BE2C (cell line): ENCODE measurements at places on chromosomes 6 and 20.

DNA sequence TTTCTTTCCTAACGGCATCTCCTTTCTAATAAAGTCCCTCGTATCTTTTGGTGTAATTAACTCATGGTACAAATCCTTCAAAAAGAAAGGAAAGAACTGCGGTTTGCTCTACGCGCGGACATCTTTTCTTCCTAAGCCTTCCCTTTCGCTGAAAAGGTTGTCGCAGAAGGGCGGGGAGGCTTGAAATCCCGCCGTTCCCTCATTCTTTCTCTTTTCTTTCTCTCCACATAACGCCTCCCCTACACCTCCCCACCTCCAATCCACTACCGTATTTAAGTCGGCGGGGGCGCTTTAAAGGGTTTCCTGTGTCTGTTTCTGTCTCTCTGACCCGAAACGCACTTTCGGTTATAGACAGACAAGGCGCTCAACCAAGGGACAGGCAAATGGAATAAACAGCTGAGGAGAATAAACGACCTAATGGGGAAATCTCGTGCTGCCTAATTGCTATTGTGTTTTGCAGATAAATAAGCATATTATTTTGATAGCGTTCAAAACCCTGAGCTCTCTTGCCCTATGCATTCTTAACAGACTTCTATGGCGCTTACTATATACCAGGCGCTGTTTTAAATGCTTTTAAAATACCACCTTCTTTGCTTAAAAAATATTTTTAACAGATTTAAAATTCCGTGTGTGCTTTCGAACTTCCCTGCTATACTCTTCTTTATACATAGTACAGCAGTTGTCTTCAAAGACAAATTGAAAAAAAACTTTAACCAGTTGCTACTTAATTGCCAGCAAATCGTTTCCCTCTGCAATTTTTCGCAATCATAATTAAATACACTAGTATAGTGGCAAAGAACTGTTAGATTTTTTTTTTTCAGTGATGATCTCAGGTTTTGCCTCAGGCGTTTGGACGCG, 2.5 kb upstream of the HEY2 start:
- no peak for DNase-seq

DNA sequence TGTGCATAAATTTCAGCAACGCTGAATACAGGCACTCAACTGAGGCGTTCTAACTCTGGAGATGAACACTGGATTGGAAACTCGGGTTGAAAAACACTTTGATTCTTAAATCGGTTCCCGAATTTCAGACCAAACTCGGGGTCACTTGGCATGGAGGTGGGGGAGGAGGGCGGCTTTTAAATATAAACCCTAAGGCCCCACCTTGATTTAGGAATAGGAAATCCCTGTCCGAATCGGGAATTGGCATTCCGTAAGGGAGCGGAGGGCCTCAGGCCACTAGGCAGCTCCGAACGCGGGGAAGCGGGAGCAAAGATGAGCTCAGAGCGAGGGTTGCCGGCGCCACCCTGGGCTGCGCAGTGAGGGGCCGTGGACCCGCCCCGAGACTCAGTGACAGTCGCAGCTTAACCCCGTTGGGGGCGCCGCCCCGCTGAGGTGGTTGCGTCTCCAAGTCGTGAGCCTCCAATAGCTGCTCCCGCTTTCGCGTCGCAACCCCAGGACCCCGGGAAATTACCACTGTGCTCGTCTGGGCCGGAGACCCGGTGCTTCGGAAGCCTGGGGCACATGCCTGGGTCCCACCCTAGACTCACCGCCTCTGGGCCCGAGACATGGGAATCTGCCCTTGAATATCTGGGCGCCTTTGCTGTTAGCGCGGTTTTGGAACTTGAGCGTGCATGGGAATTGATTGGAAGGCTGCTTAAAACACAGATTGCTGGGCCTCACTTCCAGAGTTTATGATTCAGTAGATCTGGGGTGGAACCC, 4.6 kb upstream of the SIM1 start:
- no peak for DNase-seq

- no peak for DNase-seq
Measured at GRCh38 chr6:129662406-129662766, 47.6 kb downstream of the ARHGAP18 start.

DNA sequence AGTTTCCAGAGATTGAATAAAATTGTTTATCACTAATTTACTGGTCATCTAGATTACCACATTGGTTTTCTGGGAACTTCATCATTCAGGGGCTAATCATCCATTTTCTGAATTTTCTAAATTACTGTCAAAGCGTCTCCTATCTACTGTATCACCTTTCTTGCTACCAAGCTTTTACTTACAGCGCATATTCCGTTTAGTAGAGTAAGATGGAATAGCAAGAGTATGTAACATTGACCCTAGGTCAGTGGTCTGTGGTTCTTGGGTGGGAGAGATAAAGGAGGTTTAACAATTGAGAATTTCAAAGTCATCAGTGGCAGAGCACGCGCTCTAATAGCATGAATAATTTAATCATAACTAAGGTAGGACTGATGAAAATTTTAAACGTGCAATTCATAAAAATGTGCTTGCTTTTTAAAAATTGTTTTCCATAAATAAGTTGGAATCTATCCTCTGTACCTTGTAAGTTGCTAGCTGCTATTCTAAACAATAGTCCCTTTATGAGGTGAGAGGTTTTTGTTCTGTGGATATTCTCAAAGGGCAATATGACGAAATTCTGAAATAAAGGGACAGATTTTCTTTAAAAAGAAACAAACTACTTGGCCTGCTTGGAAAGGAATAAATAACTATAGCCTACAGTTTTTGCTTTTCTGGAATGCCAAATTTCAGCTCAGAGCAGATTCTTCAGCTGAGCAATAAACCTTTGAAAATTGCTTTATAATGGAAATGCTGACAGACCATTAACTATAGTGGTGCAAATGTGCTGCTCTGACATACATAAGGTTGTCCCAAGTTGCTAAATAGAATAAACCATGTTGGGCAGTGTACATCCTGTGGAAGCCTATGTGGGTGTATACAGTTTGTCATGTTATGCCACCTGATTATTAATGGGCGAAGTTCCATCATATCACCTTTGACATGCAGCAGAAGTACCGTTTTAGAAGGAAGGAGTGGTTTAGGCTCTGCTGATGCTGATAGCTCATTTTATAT, 84.1 kb downstream of the ZFAND3 start:
- no peak for DNase-seq

GRCh38 chr20:47950124-47950912, 165.0 kb upstream of the SULF2 start:
- DNase-seq: peak; percentile 70

DNA sequence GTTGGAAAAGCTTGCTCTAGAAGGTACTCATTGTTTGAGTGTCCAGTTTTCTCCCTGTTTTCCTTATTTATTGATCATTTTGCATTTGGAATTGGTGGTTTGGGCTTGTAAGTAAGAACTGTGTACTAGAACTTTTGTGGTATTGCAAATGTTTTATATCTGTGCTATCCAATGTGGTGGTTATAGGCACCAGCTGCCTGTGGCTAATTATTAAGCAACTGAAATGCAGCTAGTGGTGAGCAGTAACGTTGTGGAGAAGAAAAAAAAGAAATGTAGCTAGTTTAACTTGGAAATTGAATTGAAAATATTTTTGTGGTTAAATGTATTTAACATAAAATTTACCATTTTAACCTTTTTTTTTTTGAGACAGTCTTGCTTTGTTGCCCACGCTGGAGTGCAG, 50.7 kb upstream of the MAPK13 start:
- no peak for DNase-seq
